K562 (cell line): ENCODE measurements at places on chromosomes 2 and 18. TPM values are rescaled to one million over a fixed set of nuclear protein-coding genes. Genes with fewer than 3 reads are reported as not detected.

DNA sequence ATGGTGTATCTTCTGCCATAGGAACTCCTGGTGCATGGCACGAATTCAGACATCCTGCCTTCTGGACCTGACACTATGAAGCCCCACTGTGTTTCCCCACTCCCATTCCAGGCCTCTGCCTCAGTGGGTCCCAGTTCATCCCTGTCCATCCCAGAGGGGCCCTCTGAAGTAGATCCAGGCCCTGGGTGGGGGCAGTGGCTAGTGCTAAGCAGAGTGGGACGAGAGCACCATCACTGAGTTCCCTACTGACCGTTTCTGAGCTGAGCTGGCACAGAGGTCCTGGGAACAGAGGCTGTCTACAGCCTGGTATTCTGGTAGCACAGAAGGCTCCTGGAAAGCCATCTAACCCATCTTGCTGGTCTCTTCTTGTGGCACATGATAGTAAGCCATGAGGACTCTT lies 54.0 kb downstream of the ATOH8 start:
- no peak for DNase-seq

DNA sequence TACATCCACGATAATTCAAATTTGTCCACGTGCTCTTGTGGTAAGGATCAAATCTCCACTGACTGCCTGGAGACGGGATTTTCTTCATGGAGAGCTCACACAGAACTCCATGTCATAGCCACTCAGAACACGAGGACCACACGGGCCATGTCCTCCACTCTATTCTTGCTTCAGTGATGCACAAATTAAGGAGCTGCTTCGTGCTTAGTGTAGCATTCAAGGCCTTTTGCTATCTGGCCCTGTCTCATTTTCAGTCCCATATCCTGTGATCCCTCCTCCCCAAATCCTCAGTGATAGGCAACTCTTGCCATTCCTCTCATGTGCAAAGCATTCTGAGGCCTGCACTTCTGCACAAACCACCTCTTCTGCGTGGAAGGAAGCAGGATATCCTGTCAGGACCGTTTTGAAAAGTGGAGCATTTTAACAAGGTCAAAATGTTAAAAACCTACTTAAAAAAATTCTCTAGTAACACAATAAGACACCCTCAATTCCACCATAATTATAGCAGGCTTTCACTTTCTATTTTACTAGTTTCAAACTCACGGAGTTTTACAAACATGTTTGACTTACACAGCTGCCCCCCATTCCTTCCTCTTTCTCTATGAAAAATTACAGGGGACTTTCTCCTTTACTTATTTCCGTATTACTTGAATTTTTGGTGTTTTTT lies 35.2 kb downstream of the ST3GAL5 start:
- DNase-seq, result no peak

- DNase-seq, result no peak
Measured at GRCh38 chr18:9092665-9093064, 9.8 kb upstream of the NDUFV2 start.

The FBXO36 gene
- 0.29 and 0.47 TPM in 2 replicates for total RNA-seq

DNA sequence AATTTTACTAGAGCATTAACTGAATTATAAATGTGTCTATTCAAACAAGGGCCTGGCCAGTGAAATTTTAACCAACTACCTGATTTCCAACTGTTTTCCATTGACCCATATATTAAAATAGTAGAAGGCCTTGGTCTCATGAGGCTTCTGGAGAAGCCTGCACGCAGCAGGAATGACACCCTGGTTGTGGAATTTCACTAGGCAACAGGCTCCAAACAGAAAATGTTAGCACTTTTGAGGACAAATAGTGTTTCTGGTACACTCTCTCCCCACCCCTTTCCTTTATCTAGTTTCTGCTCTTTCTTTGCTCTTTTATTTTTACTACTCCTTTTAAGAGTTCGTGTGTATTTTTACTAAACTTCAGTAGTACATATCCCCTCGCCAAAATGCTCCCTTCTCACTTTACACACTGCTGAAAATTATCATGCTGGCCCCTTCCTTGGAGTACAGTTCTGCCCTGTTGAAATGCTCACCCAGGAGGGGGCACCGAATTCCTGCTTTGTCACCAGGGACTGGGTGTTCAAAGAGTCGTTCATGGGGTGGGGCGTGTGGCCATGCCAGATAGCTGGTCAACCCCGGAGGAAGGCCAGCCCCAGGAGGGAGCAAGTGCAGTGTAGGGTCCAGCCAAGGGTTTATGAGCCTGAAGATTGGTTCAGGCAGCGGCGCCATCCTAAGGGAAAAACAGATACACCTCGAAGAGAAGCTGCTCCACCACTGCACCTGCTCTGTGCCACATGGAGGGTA lies 22.1 kb upstream of the COL6A3 start:
- no peak for DNase-seq

DNA sequence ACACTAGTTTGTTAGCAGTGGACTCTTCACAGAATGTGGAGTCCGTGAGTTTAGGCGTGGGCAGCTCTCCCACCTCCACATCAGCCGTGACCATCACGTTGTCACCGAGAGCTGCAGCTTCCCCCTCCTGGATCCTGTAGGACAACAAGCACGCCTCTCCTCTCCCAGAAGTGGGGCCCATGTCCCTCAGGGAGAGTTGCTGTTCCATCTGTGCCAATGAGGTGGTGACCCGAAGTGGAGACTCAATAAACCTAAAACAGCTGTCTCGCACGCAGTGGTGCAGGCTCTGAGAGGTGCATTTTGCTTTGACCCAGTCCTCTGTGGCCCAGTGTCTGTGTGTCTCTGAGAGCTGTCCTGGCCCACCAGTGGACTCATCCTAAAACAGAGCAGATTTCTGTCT lies 456.5 kb upstream of the SOX11 start:
- DNase-seq, result no peak

DNA sequence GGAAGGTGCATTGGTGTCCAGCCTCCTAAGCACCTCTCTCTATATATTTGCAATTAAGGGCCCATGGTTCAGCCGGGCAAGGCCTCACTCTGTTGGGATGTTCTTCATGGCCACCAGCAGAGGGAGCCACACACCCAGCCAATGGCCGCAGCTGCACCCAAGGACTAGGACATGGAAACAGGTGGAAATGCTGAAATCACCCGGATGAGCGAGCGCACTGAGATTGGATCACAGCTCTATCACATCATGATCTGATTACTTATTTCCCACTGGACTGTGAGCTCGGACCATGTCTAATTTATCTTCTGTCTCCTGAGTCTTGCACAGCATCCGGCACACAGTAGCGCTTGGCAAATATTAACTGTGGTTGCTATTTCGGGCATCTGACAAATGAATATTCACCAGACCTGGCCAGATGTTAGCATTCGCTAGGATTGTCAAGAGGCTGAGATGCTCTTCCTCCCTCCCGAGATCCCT lies 31.2 kb downstream of the KIF3C start:
- DNase-seq, result peak; percentile 76

The CNDP1 gene
- total RNA-seq, result not detected in 2 replicates

The GCG gene
- total RNA-seq, result 0.29 TPM in 1 of 2 replicates, not detected in the other

The CPS1 gene
- total RNA-seq, result 5.0 and 6.0 TPM in 2 replicates

DNA sequence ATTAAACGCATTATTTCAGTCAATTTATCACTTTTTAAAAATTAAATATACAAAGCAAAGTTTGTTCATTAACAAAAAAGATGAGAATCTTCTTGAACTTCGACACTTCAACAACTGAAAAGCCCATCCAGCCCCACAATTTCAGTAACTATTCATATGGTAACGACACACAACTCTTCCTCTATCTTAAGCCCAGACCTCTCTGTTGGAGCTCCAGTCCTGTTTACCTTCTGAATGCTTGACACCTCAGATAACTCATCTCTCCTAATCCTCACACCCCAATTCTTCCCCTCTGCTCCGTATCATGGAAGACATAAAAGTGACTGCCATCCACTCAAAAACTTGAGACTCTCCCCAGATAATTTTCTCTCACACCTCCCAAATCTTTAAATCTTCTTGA lies 12.6 kb downstream of the USP37 start:
- DNase-seq, result no peak

GRCh38 chr2:122863532-122863931 lies 1108.1 kb downstream of the TSN start:
- no peak for DNase-seq
